CD4-positive, alpha-beta T cell (primary cell): ENCODE measurements at places on chromosomes 5 and 9.

DNA sequence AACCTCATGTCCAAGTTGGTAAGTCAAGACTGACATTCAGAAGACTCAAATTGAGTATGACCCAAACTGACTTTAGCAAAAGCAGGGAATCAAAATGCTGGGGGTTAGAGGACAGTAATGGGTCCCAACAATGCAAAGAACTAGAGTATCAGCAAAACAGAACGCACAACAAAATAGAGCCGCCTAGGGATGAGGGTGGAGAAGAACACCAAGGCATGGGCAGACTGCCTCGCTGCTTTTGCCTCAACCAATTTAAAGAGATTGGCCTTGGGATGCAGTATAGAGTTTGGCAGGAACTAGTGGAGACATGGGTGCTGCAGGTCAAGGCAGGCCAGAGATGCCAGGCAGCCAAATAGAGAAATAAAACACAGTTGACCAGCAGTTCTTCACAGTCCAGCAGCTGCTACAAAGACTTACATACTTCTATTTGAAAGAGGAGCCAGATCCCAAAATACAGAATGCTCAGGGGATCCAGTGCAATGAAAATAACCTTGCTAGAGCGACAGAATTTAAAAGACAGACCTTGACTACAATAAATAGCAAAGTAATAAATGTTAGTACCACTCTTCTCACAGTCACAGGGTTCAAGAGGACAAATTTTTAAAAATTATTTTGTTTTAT lies 83.9 kb upstream of the NIPBL start:
- DNase-seq = no peak

DNA sequence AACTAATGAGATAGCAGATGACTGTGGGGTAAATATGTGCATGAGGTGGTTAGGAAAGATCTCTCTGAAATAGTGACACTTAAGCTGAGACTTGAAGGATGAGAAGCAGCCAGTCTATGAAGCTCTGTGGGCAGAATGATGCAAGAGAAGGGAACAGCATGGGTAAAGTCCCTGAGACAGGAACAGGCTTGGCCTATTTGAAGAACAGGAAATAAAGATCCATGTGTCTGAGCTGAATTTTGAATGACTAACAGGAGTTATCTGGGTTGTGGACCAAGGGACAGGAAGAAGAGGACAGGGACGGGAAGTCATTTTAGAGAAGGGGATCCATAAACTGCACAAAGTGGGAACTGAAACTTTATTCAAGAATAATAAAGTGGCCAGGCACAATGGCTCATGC lies 25.6 kb upstream of the HMGCS1 start:
- no peak for DNase-seq

GRCh38 chr5:91641730-91642350 lies 258.7 kb upstream of the ARRDC3 start:
- DNase-seq = no peak

- no peak for DNase-seq
Observed at GRCh38 chr9:7782400-7783120, 17.0 kb downstream of the DMAC1 start.

DNA sequence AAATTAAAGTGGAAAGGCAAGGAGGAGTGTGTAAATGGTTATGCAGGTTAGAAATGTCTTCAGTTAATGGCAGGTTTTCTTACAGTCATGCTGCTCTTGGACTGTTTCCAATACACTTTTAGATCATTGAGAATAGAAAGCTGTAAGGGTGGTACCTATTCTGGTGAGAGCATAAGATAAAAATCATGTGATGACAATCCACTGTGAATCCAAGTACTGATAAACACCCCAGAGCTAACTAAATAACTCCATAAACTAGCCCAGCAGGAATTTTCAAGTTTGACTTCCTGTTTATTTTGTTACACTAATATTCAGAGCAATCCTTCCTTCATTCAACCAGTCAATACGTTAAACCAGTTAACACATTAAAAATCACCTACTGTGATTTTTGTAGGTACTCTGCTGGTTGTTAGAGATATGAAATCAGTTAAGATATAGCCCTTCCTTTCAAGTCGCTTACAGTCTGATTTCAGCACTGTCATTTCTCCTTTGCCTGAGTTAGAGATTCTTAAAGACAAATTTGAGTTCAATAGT lies 22.6 kb downstream of the VCAN start:
- no peak for DNase-seq

DNA sequence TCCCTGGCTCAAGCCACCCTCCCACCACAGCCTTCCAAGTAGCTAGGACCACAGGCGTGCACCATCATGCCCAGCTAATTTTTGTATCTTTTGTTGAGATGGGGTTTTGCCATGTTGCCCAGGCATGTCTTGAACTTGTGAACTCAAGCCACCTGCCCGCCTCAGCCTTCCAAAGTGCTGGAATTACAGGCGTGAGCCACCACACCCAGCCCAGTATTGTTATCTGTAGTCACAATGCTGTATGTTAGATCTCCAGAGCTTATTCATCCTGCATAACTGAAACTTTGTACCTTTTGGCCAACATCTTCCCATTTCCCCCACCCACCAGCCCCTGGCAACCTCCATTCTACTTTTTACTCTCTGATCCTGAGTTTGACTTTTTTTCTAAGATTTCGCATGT lies 37.5 kb downstream of the CREBRF start:
- no peak for DNase-seq

DNA sequence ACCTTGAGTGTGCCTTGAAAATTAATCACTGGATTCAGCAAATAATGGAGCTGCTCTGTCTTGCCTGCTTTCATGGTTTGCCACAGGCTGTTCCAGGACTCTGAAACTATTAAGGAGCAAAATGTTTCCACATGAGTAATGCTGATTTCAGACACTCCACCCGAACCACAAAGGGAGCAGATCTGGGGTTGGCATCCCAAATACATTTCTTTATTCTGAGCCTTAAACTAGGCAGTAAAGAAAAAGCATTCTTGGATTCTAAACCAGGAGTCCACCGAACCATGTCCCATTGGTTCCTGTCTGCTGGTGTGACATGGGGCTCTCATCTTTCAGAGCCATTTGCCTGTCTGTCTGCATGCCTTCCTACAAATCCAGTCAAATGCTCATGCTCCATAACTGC lies 10.1 kb upstream of the C1QTNF3 start:
- no peak for DNase-seq

- DNase-seq = peak; percentile 10
Observed at GRCh38 chr5:174418809-174419539, 305.4 kb upstream of the MSX2 start.

DNA sequence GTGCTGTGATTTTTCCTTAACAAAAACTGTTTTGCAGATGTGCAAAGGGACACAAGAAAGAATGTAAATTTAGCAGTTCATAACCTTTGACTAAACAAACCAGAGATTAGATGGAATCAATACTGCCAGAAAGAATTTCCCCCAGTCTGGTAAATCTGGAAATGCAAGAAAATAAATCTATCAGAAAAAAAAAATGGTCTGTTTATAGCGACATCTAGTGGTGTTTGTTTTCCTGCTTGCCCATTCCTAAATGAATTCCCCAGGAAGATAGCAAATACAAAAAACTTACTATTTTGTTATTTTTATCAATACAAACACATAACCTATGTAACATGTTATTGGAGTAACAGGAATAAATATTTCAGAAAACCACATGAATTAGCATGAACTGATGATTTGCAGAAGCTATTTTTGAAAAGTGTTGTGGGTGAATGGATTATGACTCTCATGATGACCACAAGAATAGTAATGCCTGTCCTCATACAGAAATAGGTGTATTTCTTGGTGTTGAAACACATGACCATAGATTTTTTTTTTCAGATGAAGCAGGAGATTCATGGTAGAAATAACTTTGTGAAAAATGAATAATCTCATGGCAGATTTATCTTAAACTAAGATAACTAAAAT lies 1703.8 kb downstream of the MAT2B start:
- no peak for DNase-seq
